ENCODE measurements at places on chromosomes 16 and 17.

DNA sequence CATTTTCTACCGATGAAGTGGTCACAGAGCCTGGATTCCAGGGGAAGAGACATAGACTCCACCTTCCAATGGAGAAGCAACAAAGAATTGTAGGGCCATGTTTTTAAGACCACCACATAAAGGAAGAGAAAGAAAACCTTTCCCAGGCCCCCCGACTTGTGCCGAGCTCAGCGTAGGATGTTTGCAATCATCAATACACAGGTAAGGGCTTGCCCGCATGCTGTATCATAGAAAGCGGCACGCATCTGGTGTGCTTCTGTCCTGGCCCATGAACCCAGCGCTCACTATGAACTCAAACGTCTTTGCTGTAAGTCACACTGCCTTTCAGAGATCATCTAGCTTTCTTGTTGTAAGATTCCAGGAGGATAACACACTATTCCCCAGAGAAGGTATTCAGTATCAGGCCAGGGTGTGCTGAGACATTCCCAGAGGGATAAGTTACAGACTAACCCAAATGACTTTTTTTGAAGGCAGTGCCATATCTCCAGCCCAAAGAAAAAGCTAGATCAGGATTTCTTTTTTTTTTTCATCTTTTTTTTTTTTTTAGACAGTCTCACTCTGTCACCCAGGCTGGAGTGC is 79.5 kb upstream of the RPL38 start:
- DNase-seq: no peak

GRCh38 chr17:63665527-63666214 is 34.3 kb downstream of the LIMD2 start:
- no peak for DNase-seq

DNA sequence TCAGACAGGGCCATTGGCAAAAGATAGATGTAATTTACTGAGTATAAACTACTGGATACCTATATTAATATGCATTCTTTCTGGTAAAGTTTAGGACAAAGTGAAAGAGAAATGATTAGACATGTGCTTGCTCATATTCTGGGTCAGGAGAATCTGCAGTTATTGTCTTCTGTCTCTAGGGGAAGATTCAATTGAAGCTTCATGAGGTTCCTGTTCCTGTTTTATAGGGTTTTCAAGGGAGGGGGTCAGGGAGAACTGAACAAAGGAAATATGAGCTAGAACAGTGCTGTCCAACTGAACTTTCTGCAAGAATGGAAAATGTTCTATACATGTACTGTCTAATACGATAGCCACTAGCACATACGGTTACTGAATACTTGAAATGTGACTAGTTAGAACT is 59.3 kb upstream of the CORO6 start:
- DNase-seq: no peak

- DNase-seq: no peak
These were observed 279.8 kb downstream of the UTP18 start for GRCh38 chr17:51540151-51540550.

GRCh38 chr16:89765292-89765830 is 44.0 kb downstream of the ZNF276 start:
- DNase-seq: no peak
